ENCODE measurements at places on chromosomes 2 and 18.

DNA sequence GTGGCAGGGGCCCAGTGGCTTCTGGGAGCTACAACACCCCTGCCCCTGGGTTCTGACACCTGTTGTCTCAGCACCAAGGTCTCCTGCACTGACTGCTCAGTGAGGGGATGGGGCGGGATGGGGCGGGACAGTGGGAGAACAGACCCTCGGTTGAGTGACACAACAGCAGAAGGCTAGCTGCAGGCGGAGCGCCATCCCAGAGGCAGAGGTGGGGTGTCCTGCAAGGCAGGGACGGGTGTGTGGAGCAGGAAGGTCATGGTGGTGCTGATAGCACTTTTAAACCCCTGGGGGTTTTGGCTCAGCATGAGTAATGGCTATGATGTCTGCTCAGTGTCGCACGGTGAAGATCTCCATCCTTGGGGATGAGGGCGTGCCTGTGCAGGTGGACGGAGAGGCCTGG lies 105.1 kb downstream of the DGKD start:
- no peak for DNase-seq

DNA sequence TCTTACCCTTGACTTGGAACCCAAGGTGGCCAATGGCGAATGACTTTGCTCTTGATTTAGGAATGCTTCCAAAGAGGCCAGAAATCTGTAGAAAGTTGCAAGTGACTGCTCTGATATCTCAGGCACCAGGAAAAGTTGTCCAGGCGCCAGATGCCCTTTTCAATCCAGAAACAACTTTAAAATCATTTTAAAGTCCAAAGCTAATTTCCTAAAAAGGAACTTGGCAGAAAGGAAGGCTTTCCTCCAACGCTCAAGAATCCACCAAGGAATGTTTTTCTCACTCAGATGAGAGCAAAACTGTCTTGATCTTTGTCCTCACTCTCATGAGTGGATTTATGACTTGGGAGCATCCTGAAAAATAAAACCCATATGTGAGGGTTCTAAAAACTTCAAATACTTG lies 5.3 kb downstream of the NGEF start:
- no peak for DNase-seq

- DNase-seq = no peak
Measured at GRCh38 chr2:238121511-238122286, 16.8 kb upstream of the KLHL30 start.

DNA sequence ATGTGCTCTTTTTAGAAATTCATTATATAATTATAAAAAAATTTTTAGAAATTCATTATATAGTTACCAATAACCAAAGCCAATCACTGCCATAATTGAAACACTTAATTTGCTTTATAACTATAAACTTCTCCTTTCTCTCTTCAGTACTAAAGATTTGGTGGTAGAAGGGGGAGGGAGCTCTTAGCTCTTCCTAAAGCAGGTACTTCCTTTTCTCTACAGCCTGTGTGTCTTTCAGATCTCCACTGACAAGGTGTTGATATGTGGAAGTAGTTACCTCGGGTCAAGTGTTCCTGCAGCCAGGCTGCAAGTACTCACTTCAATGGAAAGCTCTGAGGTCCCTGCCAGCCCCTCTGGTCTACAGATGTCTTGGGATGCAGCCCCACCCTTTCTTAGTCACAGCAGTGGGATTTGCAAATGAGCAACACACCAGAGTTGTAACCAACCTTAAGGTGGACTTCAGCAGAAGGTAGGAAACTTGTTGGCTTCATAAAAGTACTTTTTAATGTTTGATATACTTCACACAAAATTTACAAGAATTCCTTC lies 690.0 kb downstream of the ARHGAP15 start:
- no peak for DNase-seq

DNA sequence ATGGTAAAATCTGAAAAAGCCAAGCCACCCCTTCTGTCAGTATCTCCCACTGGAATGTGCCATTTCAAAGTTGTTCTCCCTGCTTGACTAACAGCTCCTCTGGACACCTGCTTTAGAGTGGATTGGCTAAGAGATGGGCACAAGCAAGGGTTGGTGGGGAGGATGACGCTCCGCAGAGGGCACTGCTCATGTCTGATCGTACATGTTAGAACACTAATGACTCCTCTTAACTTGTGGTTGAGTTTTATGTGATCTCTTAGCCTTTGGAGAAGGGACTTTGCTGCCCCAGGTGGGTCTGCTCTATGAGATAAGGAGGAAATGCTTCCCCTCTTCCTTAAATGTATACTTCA lies 8.2 kb upstream of the KIAA2012 start:
- no peak for DNase-seq

DNA sequence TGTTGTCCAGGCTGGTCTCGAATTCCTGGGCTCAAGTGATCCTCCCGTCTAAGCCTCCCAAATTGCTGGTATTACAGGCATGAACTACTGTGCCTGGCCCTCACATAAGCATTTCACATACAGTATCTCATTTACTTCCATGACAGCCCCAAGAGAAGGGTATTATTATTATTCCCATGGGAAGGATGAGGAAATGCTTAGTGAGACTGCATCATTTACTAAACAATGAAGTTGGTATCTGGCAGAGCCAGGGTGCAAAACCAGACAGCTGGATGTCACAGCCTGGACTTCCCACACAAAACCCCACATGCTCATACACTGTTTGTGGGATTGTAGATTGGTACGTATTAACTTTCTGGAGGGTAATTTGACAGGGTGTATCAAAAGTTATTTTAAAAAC lies 29.9 kb downstream of the DAPL1 start:
- no peak for DNase-seq

- DNase-seq = no peak
Measured at GRCh38 chr18:70329071-70329470, 40.2 kb downstream of the SOCS6 start.

GRCh38 chr18:73201940-73202339 lies 334.2 kb upstream of the NETO1 start:
- DNase-seq = no peak

DNA sequence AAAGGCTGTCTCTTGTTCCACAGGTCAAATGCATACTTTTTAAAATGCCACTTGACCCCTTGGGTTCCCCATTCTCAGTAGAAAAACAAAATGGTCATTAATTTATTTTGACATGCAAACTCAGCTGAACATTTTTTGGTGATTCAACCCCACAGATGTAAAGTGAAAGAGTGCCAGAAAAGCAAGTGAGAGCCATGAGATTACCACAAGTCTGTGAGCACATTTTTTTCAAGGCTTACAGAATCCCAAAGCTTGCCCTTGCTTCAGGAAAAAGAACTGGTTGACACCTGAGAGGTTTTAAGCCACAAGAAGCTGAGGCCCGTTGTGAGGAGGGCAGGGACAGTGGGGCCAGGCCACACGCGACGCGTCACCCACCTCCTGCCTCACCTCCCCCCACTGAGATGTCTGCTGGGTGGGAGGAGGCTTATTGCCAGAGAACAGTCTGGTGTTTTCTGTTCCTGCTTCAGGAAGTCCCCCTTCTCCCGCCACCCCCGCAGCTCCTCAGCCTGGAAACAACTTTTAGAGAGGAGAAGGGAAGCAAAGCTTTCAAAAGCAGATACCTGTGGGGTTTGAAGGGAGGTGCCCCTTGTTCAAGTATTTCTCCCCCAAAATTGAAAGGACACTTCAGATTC lies 70.4 kb upstream of the CYP1B1 start:
- peak; percentile 4 for DNase-seq

GRCh38 chr2:630451-631320 lies 46.5 kb downstream of the TMEM18 start:
- no peak for DNase-seq

DNA sequence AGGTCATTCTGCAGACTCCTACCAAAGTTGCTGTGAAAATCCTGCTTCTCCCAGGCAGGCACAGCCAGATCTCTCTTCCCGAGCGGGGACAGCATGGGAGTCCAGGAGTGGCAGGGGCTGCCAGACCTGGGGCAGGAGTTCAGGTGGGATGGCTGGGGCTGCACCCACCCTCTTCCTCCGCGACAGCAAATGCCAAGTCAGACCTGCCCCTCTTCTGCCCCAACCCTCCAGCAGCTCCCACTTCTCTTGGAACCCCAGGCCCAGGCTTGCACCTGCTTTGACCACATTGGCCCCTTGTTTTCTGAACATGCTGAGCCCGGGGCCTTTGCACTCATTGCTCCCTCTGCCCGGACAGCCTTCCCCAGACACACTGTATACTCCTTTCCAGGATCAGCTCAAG lies 288.2 kb upstream of the HS6ST1 start:
- no peak for DNase-seq

DNA sequence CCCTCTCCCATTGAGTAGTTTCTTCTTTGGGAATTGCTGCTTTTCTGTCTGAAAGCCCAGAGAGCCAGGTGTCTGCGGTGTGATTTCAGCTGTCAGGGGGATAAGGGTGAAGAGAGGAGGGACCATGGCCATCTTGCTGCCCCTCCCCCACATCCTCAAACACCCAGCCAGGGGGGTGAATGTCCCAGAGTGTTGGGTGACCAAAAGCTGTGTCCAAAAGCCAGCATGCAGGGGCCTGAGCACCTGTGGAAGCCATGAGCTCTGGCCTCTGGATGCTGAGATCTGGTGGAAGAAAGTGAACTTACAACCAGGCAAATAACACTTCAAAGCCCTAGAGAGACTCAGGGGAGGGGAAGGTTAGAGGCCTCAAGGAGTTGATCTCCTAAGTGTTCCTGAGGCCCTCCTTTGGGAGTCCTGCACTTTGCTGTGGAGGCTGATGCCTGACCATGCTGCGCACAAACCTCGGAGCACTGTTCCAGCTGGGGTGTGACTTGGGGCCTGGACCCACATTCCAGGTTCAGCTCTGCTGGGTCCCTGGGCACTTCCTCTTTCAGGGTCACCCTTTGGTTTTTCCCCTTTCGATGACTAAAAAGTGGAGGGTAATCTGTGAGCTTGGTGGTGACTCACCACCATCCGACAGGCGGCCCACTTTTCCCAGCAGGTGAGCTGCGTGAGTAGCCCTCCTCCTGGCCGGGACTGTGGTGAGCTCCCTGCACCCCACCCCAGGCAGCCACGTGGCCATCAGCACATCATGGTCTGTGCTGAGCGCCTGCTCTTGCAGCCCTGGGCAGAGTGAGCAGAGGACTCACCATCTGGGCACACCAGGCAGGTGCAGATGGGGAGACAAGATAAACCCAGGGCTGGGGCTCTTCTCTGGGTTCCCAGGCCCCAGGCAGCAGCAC lies 66.8 kb upstream of the FOSL2 start:
- DNase-seq = no peak

- no peak for DNase-seq
Measured at GRCh38 chr2:6011921-6012320, 319.7 kb downstream of the SOX11 start.

DNA sequence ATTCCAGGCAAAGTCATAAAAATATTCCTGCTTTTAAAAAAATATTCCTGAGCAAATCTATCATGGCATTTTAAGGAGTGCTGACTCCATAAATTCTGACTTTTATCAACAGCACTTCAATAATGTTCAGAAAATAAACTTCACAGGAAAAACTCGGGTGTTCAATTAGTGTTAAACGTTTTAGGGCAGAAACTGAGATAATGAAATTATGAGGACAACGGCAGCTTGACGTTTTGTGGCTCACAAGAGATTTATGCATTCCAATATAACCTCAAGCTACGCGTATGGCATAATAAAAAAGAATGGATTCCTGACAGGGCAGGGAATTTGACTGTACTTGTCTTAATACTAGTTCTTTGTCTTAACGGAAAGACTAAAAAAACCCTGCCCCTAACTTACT lies 133.2 kb downstream of the ICOS start:
- DNase-seq = no peak

- no peak for DNase-seq
Measured at GRCh38 chr18:48814490-48815178, 136.1 kb downstream of the SMAD7 start.

- DNase-seq = no peak
Measured at GRCh38 chr2:196967116-196967515, 40.6 kb upstream of the PGAP1 start.

DNA sequence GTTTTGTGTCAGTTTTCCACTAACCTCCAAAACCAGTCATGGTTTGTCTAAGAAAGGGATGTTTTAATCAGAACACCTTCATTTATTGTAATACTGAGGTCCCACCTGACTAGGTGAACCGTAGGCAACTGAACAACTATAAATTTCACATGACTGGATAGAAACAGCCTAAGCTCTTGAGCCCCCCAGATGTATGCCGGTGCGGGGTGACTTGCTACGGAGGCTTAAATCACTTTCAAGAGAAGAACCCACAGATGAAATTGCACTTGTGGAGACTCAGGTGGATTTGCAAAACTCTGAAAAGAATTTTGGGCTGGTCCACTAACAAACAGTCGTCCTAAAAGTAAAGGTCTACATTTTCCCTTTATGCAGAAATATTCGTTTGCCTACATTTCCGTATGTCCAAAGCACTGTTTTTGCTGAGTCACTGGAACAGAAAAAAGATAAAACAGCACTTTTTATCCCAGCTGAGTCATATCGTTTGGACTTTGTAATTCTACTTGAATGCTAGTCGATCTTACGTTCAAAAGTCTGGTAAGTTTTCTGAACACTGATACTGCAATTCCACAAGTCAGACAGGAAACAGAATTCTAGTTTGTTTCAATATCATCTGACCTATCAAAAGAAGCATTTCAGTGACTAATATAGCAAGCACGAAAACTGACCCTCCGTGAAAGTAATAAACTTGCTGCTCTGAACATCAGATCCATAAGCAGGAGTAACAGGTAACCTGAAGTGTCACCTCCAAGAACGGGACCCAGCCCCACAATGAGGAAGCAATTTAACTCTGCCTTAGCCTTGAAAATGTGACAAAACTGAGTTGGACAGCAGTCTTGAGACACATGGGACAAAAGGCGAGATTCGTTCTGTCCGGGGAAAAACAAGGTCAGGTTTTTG lies 18.1 kb downstream of the ZNF516 start:
- DNase-seq = no peak

GRCh38 chr2:26458365-26459042 lies 19.4 kb downstream of the OTOF start:
- DNase-seq = no peak

DNA sequence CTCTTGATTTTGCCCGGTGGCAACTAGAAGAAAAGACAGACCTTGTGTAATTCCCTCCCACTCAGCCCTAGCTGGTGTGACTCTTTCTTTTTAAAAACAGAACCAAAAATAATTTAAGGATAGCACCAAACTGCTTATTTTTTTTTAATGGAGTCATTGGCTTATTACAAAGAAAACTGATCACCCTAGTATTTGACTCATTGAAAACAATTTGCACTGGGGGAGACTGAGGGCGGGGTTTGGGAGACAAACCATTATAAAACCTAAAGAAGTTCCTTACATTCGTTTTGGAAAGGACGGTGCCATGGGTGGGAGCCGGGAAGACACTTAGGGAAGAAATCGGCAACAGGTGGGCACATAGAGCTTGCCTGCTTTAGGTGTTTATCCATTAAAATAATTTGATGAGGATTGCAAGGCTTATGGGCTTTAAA lies 2.5 kb downstream of the PAX3 start:
- DNase-seq = no peak

- DNase-seq = no peak
Measured at GRCh38 chr18:69215161-69215560, 185.5 kb upstream of the DOK6 start.

Measured in stimulated activated CD4-positive, alpha-beta T cell treated with anti-CD3 and anti-CD28 coated beads, Interleukin-2, amount 100 ng/mL, for 24 hours (primary cell).